CD4-positive, alpha-beta T cell (primary cell): ENCODE measurements at places on chromosomes 12 and 14.

DNA sequence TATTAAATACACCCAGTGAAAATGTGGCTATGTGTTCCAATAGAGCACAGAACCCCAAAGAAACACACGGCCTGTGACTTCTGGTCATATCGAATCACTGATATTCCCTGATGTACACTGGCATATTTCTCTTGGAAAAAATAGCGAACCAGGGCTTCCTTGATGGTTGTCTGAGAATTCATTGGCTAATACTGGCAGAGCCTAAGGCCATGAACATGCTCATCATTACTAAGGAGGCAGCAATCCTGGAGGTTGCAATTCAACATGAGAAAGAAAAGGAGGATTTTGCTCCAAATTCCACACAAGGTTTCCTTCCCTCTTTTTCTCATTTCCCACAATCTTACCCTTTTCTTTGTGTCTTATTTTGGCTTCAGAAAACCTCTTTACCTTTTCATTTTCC, 212.9 kb upstream of the HMGA2 start:
- no peak for DNase-seq

DNA sequence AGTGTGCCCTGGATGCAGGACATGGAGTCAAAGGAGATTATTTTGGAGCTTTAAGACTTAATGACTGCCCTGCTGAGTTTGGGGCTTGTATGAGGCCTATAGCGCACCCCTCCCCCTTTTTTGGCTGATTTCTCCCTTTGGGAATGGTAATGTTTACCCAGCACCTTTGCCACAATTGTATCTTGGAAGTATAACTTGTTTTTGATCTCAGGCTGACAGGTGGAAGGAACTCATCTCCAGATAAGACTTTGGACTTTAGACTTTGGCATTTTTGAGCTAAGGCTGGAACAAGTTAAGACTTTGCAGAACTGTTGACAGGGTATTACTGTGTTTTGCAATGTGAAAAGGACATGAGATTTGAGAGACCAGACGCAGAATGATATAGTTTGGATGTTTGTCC, 110.5 kb downstream of the DERA start:
- DNase-seq = no peak

DNA sequence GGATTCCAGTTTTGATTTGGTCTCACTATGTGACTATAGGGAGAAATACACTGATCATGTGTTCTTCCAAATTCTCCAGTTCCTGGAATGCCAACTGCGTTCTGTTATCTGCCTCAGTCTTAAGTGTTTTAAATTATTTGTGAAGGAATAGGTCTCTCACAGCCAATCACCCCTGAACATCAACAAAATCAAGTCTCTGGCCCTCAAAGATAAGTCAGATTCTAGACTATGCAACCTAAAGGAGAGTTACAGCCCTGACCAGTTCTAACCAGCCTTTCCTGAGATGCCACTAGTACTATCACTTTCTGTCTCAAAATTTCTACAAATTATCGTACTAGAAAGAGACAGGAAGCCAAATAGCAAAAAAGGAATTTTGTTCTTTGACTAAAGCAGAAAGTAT, 22.3 kb downstream of the ZFC3H1 start:
- no peak for DNase-seq

- no peak for DNase-seq
Observed at GRCh38 chr12:132772606-132773005, 11.0 kb upstream of the ANKLE2 start.

DNA sequence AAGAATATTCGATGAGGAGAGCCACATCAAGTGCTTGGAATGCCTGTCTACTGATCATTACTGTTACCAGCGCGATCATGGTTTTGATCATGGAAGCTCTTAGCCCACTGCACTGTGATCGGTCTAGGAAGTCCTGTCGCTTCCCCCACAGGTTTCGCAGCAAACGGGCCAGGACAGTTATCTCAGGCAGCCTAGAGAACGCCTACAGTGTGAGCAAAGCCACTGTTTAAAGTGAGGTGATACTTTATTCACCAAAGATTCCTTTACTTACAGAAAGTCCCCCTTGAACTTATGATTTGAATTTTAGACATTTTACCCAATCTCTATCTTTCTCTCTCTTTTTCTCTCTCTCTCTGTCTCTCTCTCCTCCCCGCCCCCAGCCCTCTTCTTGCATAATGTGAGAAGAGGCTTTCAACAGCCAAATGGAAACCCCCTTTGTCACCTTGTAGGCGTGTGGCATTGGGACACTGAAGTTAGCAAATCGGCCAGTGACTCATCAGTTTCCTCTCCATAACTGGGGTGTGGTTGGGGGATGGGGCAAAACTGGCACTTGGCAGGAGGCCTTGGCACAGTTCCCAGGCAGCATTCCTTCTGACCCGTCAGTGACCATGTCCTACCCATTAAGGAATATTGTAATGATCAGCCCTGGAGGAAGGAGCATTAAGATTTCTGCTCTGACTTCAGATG, 214.8 kb downstream of the CHST11 start:
- DNase-seq = peak; percentile 87

DNA sequence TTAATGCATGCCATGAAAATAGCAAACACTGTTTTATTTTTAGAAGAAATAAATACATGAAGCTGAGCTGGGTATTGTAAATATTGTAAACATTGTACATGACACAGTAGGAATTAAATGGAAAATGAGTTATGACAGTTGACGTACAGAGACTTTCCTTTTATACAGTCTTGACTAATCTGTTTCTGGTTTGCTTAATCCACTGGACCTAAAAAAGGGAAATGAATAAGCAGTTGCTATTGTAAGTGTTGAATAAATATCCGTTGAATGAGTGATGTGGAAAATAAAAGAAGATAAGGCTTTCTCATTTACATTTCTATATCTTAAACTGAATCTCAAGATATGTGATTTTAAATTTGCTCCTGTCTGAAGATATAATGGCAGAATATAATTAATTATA, 15.0 kb downstream of the PMCH start:
- no peak for DNase-seq
